Activated T-helper 1 cell treated with anti-CD3 and anti-CD28 coated beads, Interleukin-12 subunit alpha, Interleukin-12 subunit beta, Interleukin-2, Interleukin-4 antibody, amounts not matched to agents 30 ng/mL and 10 ng/mL and 1 ng/mL, durations not matched to agents 14 hours and 24 hours and 36 hours (primary cell): ENCODE measurements at places on chromosomes 7 and 10. TPM values are rescaled to one million over a fixed set of nuclear protein-coding genes. Genes with fewer than 3 reads are reported as not detected.

- H3K27me3 ChIP-seq: no peaks in the 10 kb centered on the region
- no peaks in the 10 kb centered on the region for H3K36me3 ChIP-seq
- H3K27ac ChIP-seq: no peak overlapping the region
- no peaks in the 10 kb centered on the region for H3K4me1 ChIP-seq
- H3K4me3 ChIP-seq: no peak overlapping the region
Observed at GRCh38 chr7:133549633-133550032, 296.8 kb downstream of the EXOC4 start.

GRCh38 chr10:97123765-97124164, 62.0 kb downstream of the SLIT1 start:
- no peaks in the 10 kb centered on the region for H3K4me1 ChIP-seq
- no peak overlapping the region for H3K4me3 ChIP-seq
- peaks cover 10% of the 10 kb centered on the region for H3K27me3 ChIP-seq
- no peaks in the 10 kb centered on the region for H3K36me3 ChIP-seq
- H3K27ac ChIP-seq: no peak overlapping the region
- DNase-seq: no peak

GRCh38 chr10:15169555-15170401, 1.3 kb upstream of the NMT2 start:
- H3K4me1 ChIP-seq: peaks cover 51% of the 10 kb centered on the region
- H3K36me3 ChIP-seq: no peaks in the 10 kb centered on the region
- peaks cover 9% of the 10 kb centered on the region for H3K27me3 ChIP-seq
- H3K4me3 ChIP-seq: peak overlapping the region; percentile 55

DNA sequence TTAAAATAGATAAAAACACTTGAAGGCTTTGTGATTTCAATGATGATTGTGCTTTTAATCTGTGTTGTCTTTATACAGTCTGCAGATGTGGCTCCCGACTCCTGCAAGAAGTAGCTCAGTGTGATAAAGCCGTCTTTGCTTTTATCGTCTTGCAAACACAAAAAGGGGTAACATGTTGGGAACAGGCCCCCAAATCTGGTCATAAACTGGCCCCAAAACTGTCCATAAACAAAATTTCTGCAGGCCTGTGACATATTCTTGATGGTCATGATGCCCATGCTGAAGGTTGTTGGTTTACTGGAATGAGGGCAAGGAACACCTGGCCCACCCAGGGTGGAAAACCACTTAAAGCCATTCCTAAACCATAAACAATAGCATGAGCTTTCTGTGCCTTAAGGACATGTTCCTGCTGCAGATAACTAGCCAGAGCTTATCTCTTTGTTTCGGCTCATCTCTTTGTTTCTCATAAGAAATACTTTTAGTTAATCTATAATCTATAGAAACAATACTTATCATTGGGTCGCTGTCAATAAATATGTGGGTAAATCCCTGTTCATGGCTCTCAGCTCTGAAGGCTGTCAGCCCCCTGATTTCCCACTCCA, 14.8 kb upstream of the ZNF485 start:
- no peak for DNase-seq
- H3K4me3 ChIP-seq: no peak overlapping the region
- no peak overlapping the region for H3K27ac ChIP-seq
- H3K4me1 ChIP-seq: peaks cover 19% of the 10 kb centered on the region

DNA sequence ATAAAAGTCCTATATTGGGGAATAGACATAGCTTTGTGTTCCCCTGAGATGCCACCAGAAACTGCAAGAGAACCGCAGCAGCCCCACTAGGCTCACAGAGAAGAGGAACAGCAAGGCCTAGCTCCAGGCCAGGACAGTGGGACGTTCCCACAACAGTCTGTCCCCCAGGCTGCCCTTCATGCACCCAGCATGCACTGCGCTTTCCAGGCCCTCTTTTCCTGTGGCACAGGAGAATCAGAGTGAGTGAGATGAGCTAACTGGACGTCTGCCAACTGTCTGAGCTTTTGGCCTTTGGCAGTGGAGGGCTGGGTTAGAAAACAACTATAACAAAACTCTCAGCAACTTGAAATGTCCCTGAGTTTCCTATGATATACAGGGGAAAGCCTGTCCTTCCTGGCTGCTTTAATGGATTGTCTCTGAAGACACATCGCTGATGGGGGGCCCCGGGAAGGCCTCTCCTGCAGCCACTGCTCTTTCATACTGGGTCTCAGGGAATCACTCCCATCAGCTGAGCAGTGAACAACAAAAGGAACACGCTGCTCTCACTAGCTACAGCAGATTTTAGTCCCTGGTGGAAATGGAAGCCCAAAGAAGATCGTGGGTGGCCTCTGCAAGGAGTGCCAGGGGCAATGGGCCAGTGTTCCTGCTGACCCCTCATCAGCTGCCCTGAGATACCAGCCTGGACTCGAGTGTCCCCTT, 53.5 kb downstream of the PODXL start:
- H3K27me3 ChIP-seq: peaks cover under 1% of the 10 kb centered on the region
- peaks cover 54% of the 10 kb centered on the region for H3K4me1 ChIP-seq
- no peak for DNase-seq

The INHBA gene
- total RNA-seq: 1.9 and 2.5 TPM in 2 replicates

The ZNF138 gene
- total RNA-seq: 7.7 and 7.9 TPM in 2 replicates

The AS3MT gene
- 0.12 and 0.47 TPM in 2 replicates for total RNA-seq
